ENCODE measurements at places on chromosomes 4 and X.

DNA sequence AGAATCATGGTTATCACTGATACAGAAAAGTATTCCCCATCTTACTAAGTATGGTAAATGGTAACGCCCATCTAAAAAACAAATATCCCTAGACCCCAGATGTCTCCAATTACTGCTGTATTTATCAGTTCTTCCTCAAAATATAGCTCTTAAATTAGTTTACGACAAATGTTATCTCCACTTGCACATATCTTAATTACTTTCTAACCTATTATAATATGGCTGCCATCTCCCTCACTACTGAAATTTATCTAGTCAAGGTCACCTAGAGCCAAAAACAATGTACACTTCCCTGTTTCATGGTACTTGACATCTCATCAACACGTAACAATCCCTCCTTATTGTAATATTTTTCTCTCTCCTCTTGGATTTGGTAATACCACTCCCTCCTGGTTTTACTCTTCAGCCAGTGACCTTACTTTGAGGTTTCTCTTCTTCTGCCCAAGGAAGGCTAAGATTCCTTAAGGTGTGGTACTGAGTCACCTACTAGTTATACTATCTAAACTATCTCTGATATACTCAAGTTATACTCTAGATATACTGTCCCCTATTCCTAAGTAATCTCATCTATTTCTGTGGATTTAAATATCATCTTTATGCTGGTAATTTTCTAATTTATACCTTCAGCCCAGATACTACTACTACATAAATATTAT, 8.6 kb downstream of the LCORL start:
- no peak for DNase-seq

- peak; percentile 56 for DNase-seq
Observed at GRCh38 chr4:159024266-159024665, 78.6 kb upstream of the RAPGEF2 start.

DNA sequence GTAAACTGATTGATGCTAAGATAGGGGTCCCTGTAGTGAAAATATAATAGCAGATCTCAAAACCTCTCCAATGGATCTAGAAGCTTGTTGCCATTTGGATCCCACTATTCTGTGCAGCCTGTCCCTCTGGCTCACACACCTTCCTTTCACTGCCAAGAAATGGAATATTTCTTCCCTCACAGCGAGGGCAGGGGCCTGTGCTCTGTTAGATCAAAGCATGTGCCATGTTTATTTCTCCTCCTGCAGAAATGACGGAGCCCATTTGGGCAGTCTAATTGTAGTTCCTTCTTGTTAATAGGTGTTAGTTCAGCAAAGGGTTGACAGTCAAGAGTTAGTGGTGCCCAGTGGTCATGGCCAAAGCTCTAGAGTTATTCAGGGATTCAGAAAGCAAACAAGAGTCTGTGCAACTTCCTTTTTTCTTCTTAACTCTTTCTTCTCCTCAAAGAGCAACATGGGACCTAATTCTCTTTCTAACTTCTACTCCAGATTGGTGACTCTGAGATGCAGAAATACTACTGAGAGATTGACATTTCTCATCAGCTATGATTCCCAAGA, 106.8 kb downstream of the STOX2 start:
- DNase-seq = no peak

GRCh38 chr4:1239141-1239949, 9.6 kb downstream of the CTBP1 start:
- DNase-seq = no peak

DNA sequence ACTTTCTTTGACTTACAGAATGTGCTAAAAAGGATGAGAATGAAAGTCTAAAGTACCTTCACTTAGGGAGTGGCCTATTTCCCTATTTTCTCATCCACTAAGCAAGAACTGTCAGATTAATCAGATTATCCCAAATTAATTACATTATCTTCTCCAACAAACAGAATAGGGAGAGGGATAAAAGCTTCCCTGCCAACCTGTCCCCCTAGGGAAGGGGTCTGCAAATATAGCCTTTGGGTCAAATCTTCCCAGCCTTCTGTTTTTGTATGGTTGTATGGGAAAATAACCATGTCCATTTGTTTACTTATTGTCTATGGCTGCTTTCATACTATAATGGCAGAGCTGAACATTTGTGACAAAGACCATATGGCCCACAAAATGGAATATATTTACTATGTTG, 57.1 kb upstream of the USP38 start:
- no peak for DNase-seq

GRCh38 chr4:148962539-148963290, 520.5 kb upstream of the NR3C2 start:
- DNase-seq = no peak

- no peak for DNase-seq
Observed at GRCh38 chrX:43974100-43974475, 898 bp upstream of the NDP start.

DNA sequence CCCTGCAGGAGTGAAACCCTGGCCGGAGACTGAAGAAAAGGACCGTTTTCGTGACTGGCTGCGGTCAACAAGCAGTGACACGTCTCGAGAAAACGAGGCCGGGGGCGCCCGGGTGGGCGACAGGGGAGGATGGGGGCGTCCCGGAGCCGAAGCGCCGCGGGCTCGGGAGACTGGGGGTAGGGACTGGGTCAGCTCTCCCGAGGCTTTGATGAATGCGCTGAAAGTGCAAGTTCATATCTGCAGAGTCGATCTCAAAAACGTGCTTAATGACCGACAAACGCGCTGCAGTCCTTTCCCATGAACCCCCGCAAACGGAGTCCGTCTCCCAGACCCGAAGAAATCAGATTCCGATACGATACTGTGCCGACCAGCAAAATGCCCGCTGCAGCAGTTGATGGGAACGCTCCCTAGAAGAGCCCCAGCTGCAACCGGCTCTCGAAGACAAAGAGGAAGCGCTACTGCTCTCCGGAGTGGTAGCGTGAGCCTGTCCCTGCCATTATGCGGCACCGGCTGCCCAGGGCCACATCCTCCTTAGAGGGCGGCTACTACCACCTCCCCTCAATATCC, 806 bp upstream of the CD99L2 start:
- no peak for DNase-seq

- DNase-seq = no peak
Observed at GRCh38 chrX:96407501-96407900, 277.1 kb upstream of the DIAPH2 start.

- DNase-seq = no peak
Observed at GRCh38 chr4:8297141-8297601, 27.6 kb downstream of the HTRA3 start.
